ENCODE measurements at places on chromosomes 6 and 20.
A peak's percentile ranks its signal among the peaks of the same experiment; 100 is the strongest.

DNA sequence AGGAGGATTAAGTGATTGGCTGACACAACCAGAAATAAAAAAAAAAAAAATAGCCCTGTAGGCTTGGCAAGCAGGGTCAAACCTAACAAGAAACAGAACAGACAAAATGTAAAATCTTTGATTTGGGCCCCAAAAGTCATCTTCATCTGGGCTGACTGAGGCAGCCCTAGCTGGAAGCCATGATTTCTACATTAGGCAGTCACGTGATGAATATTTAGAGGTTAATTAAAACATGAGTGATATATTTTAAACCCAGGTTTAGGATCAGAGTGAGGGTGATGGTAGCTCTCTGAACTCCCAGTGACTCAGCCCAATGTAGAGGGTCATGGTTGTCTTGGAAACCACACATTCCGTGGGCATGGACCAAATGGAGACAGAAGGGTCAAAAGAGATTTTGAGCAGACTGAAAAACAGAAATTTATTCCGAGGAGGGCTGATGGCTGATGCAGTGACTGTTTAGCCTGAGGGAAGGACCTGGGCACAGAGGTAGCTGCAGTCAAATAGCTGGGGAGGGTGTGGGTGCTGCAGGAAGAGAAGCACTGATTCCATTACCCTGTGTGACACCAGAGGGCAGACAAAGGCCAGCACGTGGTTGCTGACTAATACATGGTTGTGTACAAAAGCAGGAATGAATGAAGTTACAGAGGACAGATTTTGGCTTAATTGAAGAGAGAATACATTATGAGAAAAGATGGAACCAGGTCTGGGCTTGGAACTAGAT, 573.1 kb upstream of the CHD6 start:
- DNase-seq: no peak

DNA sequence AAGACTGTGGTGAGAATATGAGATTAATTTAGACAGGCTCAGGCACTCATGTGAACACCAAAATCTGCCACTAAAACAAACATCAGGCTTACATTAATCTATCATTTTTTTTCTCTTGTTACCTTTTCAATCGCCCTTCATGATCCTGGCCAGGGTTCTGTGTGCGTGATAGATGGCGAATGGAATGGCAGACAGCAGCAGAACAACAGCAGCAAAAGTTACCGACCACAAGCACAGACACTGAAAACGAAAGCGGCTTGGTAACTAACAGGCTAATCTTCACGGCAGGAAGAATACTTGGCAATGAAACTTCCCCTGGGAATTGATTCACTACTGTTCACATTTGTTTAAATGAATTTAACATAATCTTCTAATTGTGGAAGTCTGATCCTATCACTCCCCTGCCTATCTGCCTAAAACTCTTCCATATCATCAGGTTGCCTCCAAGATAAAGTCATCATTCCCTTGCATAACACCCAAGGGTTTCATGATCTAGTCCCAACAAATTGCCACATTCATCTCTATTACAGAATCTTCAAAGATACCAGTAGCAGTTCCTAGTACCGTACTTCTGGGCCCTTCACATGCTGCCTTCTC, 28.7 kb downstream of the PTPRK start:
- DNase-seq: no peak

DNA sequence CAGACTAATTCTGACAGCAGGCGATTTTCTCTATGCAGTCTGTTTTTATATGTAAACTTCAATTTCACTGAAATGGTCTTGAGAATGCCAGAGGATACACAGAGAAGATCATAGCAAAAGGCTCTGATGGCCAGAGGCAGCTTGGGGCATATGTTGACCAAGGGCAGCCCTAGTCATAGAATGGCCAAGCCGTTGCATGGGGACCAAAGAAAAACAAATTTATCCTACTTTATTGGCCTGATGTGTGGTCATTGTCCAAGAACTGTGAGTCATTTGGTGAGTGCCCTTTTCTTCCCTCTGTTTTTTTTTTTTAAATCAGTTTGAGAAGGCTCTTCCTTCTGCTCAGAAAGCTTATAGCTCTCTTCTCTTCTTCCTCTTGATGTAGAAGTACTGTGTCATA, 5.8 kb downstream of the HDGFL1 start:
- no peak for DNase-seq

DNA sequence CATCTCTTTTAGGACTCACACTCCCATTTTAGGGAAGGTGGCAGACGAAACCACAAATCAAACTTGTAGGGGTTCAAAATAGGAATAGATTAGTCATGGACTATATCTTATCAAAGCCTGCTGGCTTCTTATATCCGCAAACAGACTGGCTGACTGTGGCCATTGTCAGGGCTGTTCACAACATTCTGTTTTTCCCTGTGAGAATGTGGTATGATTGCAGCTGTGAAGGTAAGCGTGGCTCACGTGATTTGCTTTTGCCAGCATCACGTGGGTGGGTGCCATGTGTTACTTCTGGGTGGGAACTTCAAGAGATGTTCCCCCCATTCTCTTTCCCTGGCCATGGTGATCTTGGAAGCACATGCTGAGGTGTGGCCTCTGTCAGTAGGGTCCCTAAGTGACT, 5.9 kb downstream of the IP6K3 start:
- no peak for DNase-seq

- no peak for DNase-seq
These were observed 560.6 kb downstream of the COL12A1 start for GRCh38 chr6:74645108-74645849.

DNA sequence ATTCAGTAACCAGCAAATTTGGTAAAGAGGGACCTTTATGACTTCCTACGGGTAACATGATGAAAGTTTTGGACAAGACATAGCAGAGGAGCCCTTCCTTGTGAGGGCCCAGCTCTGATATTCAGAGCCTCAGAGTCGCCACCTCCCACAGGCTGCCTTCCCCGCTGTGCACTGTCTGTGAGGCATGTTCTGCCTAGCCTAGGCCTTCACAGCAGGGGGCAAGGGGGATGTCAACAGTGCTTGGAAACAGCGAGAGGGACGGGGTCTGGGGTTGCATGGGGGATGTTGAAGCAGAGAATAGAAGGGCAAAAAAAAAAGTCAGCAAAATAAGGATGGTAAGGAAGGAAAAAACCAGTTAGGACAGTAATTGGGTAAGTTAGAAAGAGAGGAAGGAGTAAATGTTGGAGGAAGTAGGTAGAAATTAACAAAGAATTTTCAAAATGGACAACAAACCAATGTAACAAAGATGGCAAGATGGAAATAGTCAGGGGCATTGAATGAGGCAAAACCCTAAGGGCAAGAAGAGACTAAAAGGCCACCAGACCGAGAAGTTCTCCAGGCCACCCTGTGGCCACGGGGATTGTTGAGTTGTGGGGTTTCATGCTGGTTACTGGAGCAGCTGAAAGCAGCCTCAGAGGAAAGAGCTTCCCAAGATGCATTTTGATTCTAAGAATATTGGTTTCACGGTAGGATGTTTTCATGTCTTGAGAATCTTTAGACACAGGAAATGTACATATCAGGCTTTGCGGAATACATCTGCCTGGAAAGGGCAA, 139.8 kb downstream of the LY86 start:
- no peak for DNase-seq

GRCh38 chr20:37741055-37741454, 47.2 kb downstream of the CTNNBL1 start:
- no peak for DNase-seq

GRCh38 chr20:60477958-60478357, 519.7 kb downstream of the CDH26 start:
- no peak for DNase-seq

GRCh38 chr6:7260291-7261031, 52.5 kb downstream of the SSR1 start:
- no peak for DNase-seq

DNA sequence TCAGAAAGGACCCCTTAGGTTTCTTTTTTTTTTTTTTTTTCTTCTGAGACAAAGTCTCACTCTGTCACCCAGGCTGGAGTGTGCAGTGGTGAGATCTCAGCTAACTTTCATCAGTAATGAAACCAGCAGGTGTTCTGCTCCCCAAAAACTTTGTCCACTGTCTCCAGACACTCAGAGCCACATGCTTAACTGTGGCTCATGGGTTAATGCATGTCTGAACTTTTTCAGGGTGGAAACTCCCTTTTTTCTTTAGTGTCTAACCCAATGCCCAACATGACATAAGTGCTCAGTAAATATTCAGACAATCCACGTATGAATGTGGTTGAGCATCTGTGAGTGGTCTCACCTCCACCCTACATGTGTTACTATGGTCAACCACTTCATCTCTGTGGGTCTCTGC, 45.4 kb downstream of the MYB start:
- no peak for DNase-seq

GRCh38 chr20:48583171-48583570, 244.6 kb downstream of the PREX1 start:
- no peak for DNase-seq

GRCh38 chr6:45599053-45599452, 221.3 kb upstream of the SUPT3H start:
- no peak for DNase-seq

- peak; percentile 24 for DNase-seq
These were observed 42.6 kb upstream of the IFNGR1 start for GRCh38 chr6:137261761-137262160.

- DNase-seq: peak; percentile 46
These were observed 14.7 kb downstream of the UQCC2 start for GRCh38 chr6:33696548-33697518.

- peak; percentile 91 for DNase-seq
These were observed 61.9 kb upstream of the TAGAP start for GRCh38 chr6:159106627-159107241.

All from CD4-positive, alpha-beta T cell treated with Interferon alpha-2 for 1 hour (primary cell).